ENCODE measurements at places on chromosomes 6 and 20.

DNA sequence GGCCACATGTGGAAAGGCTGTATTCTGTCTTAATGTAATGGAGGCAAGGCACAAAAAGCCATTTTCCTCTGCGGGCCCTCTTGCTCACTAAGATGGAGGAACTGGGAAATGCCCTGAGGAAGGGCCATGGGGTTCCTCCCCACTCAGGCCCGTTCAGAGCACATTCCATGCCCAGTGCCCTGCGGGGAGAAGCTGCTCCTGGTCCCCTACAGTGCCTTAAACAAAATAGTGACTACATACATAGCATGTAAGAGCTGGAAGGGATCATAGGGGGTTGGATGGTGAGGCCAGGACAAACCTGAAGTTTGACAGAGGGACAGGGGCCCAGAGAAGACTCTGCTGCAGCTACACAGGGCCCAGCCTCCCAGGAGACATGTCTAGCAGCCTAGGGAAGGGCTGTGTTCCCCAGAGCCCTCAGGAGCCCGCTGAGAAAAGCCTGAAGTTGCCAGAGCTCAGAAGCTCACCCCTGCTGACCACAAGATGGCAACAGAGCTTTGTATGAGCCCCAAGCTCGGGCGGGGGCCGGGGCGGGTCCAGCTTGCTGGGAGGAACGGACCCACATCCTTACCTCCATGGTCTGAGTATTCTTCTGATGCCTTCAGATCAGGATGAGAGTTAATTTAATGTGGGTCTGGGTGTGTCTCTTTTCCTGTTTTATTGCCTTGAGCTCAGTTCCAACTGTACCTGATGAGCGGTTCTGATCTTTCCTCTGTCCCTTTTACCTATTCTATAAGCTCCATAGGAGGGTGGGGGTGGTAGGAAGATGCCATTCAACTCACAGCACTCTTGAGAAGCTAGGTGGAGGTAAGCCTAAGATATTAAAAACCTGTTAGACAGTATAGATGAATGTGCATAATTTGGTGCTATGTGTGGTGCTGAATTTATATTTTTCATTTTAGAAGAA lies 242.9 kb downstream of the CDC5L start:
- DNase-seq, result no peak

- no peak for DNase-seq
Measured at GRCh38 chr6:114327074-114327473, 15.7 kb downstream of the HS3ST5 start.

DNA sequence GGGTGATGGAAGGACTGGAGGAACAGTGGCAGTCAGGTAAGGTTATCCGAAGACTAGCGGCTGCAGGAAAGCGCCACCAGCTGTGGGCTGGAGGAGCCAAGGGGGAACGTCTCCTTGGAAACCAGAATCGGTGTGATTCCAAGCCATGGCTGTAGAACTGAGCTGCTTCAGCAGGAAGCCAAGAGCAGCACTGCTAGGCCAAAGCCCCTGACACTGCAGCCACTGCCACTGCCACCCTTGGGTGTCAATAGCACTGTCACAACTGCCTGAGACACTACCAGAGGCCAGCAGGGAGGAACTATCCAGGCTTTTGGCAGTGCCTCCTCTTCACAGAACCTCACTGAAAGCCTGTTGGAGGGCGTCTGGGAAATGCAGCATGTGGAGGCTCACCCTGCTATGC lies 289.6 kb upstream of the SUPT3H start:
- DNase-seq, result no peak

GRCh38 chr6:114376611-114377175 lies 33.9 kb upstream of the HS3ST5 start:
- no peak for DNase-seq

DNA sequence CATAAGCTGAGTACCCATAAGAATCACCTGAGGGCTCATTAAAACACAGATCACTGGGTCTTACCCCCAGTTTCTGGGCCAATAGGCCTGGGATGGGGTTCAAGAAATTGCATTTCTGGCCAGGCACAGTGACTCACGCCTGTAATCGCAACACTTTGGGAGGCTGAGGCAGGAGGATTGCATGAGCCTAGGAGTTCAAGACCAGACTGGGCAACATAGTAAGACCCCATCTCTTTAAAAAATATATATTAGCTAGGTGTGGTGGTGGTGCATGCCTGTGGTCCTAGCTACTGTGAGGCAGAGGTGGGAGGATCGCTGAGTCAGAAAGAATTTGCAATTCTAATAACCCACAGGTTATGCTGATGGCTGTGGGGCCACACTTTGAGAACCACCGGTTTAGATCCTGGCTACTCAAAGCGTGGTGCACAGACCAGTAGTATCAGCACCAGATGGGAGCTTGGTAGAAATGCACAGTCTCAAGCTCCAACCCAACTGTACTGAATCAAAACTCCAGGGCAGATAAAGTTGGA lies 2.0 kb downstream of the CCM2L start:
- no peak for DNase-seq

GRCh38 chr6:136149311-136149710 lies 100.8 kb downstream of the MTFR2 start:
- DNase-seq, result no peak

DNA sequence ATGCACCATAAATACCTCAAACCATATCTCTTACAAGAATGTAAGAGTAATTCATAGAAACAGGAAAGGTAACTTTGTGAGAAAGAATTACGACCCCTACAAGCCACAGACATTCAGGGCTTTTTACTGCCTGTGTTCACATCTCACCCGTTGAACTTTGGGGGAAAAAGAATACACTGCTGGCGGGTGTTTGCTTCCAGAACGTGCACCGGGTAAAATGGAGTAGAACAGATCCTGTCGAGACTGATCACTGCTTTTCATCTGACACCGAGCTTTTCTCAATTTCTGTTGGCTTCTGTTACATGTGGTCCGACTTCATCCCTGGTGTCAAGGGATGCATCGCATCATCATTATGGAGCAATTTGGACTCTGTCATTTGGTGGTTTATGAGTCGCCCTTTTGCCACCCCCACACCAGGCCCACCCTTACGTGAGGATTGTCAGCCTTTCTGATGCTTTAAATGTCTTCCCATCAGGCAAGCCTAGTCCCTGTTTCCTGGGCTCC lies 219.2 kb upstream of the ZFP64 start:
- no peak for DNase-seq

- DNase-seq, result no peak
Measured at GRCh38 chr6:11469684-11470083, 67.9 kb upstream of the TMEM170B start.

- no peak for DNase-seq
Measured at GRCh38 chr6:119540417-119540816, 190.9 kb upstream of the MAN1A1 start.

GRCh38 chr6:137155830-137156229 lies 17.6 kb downstream of the IL22RA2 start:
- DNase-seq, result peak; percentile 6

DNA sequence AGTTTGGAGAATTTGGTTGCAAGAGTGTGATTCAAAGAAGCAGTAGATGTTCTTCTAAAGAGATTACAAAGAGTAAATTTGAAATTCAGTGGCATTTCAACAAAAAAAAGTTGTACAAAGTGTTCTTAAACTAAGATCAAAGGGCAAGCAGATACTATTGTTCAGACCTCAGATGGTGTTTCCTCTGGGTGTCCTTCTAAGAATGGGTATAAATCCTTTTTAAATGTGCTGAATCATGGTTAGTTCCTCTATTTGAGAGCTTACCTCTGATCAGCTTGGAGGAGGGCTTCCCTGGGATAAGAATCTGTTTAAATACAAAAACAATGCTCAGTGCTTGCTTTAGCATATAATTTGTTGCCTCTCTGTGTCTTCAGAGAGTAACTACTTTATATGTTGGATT lies 6.3 kb downstream of the BMP6 start:
- no peak for DNase-seq

- no peak for DNase-seq
Measured at GRCh38 chr6:39053016-39053624, 4.5 kb downstream of the GLP1R start.

DNA sequence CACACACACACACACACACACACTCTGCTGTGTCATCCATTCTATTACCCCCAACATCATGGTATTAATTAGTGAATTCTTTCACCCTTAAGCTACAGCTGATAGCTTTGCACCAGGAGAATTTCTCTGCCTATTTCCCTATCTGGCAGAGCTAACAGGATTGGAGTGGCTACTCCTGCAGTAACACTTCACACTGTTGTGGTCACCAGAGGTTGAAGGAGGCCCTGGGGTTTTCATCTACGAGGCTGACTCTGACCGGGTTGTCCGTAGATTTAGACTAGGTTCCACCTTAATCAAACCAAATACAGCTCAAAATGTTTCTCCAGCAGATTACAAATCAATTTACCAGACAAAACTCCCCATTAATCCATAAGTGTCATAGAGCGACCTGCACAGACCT lies 69.2 kb upstream of the RIPOR2 start:
- no peak for DNase-seq

- DNase-seq, result no peak
Measured at GRCh38 chr6:62998022-62998421, 213.2 kb upstream of the FKBP1C start.

GRCh38 chr6:43943099-43943766 lies 173.2 kb downstream of the VEGFA start:
- no peak for DNase-seq

GRCh38 chr20:10463622-10464021 lies 28.5 kb downstream of the SLX4IP start:
- DNase-seq, result no peak

GRCh38 chr6:119142041-119142440 lies 63.6 kb upstream of the FAM184A start:
- no peak for DNase-seq

GRCh38 chr6:15260099-15260821 lies 14.4 kb downstream of the JARID2 start:
- DNase-seq, result no peak

GRCh38 chr20:31473331-31474096 lies 1.4 kb downstream of the DEFB124 start:
- no peak for DNase-seq

DNA sequence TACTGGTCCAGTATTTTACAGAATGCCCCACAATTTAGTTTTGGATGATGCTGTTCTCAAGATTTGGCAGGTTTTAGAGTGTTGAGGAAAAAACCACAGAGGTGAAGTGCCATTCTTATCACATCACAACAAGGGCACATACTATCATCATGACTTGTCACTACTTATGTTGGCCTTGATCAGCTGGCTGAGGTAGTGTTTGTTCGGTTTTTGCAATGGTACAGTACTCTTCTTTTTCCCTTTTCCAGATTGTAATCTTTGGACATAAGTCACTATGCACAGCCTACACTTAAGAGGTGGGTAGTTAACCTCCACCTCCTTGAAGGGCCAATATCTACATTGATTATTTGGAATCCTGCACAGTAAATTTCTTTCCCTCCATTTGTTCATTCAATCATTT lies 8.8 kb downstream of the TENT5A start:
- DNase-seq, result no peak
